ENCODE measurements at places on chromosomes 1 and 21. TPM values are rescaled to one million over a fixed set of nuclear protein-coding genes. Genes with fewer than 3 reads are reported as not detected.

NHLH2 gene
- total RNA-seq: not detected

CLDN19 gene
- not detected for total RNA-seq

NPL gene
- 1.4 TPM for total RNA-seq

AMY1B gene
- not detected for total RNA-seq

TAL1 gene
- total RNA-seq: 0.10 TPM

AMY1A gene
- total RNA-seq: not detected

PROX1 gene
- not detected for total RNA-seq

TCP10L gene
- total RNA-seq: 0.16 TPM

MYCL gene
- total RNA-seq: 0.40 TPM

- no peak for DNase-seq
Observed at GRCh38 chr1:200262326-200262965, 147.4 kb downstream of the ZNF281 start.

DNA sequence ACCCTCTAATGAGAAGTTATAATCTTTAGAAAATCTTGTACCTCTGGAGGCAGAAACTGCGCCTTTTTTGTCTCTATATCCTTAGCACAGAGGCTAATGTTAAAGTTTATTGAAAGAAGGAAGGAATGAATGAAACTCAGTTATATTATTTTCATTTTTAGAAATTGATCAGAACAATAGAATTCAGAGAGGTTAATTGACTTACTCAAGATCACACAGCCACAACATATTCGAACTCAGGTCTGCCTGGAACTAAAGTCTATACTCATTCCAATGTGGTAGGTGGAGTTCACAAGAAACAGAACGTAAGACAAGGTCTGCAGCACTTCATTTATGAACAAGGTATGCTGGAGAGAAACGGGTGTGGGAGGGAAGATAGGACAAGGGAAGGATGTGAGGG, 23.0 kb upstream of the ITPKB start:
- DNase-seq: no peak

DNA sequence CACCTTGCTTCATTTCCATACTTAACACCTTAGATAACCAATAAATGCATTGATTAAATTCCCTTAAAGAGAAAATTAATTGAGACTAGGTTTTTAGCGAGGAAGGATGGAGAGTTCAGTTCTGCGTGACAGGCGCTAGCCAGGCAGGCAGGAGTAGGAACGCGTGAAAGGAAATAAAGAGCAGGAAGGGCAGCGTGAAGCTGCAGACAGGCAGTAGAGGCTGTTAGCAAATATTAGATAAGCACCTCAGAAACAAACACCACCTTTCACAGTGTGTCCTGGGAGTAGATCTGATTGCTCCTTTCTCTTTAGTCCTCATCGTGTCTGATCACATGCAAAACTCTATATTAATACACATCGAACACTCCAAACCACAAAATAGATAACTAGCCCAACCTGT, 282.7 kb upstream of the ADGRL2 start:
- no peak for DNase-seq

DNA sequence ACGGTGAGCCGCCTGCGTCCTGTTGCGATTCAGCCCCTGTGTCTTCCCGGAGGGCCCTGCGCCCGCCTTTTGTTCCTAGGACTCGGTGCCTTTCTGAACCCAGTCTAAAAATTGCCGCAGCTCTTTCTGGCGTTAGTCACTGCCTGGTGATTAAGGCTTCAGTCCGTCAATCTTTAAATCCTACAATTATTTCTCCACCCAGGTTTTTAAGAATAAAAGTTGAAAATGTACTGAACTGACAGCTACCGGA, 16.2 kb upstream of the PDXK start:
- DNase-seq: no peak

GRCh38 chr21:24046829-24047443, 1560.3 kb downstream of the MRPL39 start:
- no peak for DNase-seq

DNA sequence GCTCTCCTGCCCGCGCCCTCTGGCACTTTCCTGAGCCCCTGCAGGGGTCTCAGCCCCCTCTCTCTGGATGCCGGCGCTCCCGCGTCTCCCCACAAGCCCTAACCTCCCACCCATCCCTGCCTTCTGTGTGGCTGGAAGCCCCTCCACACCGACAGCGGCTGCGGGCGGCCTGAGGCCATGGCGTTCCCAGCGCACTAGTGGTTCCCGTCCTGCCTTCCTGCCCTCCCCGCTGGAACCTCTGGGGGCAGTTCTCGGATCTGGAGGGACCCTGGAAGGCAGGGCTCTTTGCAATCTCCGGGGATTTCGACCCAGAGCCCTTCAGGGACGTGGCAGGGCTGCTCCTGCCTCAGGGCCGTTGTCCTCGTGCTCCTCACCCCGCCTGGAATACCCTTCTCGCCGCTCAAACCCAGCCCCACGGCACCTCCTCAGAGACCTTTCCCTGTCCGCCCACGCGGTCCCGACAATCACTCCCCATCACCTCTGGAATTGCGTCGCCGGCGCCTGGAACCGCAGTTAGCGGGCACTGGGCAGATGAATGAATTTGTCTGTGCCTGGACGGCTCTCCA, 493 bp upstream of the ESPN start:
- DNase-seq: no peak

DNA sequence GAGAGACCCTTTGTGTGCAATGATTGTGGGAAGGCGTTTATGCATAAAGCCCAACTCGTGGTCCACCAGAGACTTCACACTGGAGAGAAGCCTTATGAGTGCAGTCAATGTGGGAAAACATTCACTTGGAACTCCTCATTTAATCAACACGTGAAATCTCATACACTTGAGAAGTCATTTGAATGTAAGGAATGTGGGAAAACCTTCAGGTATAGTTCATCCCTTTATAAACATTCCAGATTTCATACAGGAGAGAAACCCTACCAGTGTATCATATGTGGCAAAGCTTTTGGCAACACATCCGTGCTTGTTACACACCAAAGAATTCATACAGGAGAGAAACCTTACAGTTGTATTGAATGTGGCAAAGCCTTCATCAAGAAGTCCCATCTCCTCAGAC, 15.5 kb downstream of the ZNF684 start:
- no peak for DNase-seq

DNA sequence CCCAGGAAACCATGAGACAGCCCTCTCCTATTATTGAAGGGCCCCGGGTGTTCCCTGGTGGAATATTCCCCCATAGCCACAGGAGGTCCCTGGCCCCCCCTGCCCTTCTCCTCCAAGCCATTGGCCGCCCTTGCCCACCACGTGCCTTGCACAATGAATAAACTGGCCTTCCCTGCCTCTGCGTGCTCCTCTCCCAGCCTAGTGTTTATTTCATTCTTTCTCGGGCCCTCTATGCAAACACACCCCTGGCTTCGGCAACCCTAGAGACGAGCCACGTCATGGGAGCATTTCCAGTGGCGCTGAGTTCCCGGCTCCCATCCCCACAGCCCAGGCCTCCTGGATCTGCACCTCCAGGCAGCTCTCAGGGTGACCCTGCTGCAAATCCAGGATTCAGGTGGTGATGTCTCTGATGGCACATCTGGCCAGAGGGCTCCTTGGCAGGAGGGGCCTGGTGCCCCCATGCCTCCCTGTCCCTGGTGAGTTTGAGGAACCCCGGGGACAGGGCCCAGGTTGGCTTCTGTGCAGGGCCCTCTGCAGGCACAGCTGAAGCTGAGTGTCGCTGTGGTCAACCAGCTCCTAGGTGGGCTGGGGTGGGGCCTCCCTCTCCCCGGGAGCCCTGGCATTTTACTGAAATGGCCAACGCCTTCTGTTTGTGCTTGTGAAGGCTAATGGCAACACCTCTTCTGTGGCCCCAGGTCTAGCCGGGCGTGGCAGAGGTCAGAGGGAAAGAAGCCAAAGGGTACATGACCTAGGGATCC, 6.2 kb downstream of the KRTAP10-12 start:
- DNase-seq: no peak

GRCh38 chr1:201499795-201500669, 6.9 kb downstream of the CSRP1 start:
- DNase-seq: no peak

DNA sequence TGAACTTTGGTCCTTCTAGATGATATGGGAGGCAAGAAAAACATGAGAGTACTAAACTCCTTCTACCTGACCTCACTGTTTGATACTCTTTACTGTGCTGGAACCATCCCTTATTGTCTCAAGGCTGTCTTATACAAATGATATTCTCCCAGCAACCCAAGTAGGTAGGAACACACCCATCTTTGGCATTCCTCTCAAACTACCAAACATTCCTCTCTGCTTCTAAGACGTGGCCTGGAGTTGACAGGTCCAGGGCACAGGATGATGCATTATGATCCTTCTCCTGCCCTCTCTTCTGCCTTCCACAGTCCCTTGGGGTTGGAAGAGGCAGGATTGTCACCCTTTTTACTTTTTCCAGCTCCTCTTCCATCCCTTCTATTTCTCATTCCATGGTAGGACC, 90.5 kb downstream of the SPATA17 start:
- DNase-seq: no peak

DNA sequence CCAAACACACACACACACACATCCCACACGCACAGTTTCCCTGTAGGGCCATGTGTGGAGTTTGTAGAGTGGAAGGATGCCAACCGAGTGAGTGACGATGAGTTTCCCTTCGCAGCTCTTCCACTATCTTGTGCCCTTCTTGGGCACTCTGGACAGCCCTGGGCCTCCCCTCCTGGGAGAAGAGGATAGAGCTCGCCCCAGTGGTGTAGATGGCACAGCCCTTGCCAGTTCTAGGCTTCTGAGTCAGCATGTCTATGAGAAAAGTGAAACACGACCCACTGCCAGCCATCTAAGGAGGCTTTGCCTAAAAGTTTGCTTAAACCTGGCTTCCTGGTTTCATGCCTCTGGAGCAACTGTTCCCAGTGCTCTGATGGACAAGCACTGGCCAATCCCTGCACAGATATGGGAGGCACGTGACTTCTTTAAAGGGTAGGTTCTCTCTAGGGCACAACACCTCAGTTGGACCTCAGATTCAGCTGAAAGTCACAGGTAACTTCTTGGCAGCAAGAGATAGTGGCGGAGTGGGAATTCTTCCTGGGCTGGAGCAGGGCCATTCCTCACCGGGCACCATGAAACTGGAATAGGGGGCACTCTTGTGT, 195.9 kb upstream of the GALNT2 start:
- no peak for DNase-seq

- DNase-seq: no peak
Observed at GRCh38 chr21:36218691-36219090, 62.1 kb downstream of the DOP1B start.

DNA sequence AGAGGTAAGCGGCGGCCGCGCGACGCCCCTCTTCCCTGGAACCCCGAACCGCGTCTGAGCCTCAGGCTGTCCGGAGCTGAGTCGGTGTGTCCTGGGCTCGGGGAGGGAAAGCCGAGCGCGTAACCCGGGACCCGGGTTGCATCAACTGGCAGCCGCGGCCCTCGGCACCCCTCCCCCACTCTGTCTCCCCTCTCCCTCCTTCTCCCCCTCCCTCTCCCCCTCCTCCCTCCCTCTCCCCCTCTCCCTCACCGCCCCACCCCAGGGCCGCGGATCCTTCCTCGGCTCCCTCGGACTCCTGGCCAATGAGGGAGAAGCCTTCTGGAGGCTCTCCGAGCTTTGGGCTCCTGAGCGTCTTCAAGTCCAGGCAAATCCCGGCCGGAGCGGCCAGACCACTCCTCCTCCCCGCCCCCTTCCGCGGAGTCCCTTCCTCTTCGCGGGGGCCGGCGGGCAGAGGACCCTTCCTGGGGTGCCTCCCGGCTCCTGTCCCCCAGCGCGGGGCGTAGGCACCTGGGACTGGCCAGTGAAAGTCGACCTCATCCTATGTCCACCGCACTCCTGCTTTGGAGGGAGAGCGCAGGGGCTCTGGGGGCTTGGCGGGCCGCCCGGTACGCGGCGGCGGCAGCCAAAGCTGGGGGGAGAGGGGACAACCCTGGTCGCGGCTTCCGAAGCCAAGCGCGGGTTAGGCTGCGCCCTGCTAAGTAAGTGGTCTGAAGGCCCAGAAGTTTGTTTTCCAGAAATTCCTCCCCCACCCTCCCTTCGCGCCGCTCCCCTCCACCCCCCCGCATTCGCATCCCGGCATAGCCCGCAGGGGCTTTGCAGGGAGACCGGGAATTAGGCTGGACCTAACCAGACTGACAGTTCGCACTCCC, 850 bp downstream of the SESN2 start:
- peak; percentile 71 for DNase-seq

- DNase-seq: no peak
Observed at GRCh38 chr1:214840356-214840755, 237.4 kb downstream of the CENPF start.

DNA sequence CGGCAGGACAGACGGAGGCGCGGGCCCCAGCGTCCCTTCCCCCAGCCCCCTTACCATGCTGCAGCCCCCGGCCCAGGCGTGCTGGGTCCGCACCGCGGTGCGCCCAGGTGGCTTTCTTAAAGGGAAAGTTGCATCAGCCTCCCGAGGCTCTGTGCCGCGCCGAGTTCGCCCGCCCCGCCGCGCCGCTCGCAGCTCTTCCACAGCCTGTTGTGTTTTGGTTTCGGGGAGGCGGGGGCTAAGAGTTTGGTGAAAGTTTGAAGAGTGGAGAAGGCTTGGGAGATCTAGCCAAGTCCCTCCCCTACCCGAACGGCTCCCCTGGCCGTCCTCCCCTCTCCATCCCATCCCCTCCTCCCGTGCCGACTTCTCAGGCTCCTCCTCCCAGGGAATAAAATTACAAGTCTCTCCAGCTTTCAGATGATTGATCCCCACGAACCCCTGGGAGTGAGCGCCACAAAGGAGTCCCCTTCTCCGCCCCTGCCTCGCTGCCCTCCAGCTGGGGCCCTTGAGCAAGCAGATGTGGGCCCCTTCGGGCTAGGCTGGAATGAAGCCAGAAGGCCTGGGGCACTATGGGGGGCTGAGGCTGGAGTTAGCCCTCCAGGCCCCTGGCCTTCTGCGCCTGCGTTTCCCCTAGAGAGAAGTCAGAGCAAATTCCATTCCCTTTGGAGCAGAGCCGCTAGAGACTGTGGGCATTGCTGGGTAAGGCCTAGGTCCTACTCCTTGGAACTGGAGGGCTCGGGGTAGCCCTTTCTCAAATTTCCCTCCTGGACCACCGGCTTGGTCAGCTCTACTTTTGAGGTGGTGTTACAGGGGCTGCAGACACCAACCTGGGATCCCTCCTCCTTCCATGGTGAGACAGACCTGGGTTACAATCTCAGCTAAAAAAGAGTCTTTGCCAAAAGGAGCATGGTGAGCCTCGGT, at the start of gene SLC6A9:
Gene SLC6A9, minus strand, starts transcription at position 211 of the 918 bp plus-strand sequence. CDS start 7,185 bp downstream, outside the sequence.
- DNase-seq: peak; percentile 58

DNA sequence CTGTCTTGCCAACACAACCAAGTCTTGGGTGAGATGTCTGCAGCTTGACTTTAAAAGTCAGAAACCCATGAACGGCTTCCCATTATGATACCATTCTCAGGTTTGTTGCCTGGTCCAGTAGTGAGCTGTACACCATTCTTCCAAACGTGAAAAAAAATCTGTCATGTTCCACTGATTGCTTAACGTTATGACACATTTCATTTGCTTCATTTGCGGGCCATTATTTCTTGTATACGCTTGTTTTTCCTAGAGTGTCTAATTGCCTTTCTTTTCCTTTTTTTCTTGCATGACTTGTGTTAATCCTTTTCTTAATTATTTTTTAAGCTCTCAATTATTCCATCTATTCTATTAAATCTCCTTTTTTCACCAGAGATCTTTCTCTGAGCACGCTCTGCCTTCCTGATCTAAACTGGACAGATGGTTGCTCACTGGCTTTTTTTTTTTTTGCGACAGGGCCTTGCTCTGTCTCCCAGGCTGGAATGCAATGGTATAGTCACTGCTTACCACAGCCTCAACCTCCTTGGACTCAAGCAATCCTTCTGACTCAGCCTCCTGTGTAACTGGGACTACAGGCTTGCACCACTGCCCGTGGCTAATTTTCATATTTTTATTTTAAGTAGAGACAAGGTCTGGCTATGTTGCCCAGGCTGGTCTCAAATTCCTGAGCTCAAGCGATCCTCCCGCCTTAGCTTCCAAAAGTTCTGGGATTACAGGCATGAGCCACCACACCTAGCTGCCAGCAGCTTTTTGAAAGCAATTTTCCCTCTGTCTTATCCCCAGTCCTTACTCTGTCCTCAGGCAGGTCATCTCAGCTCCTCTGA, 31.7 kb upstream of the CAMTA1 start:
- DNase-seq: peak; percentile 55
